ENCODE measurements at places on chromosomes 5 and 9. TPM values are rescaled to one million over a fixed set of nuclear protein-coding genes. Genes with fewer than 3 reads are reported as not detected.
A peak's percentile ranks its signal among the peaks of the same experiment; 100 is the strongest.

Gene NDUFS4
- 73.9 TPM for total RNA-seq

Gene SV2C
- 0.13 TPM for total RNA-seq

- H3K27ac ChIP-seq, result no peak overlapping the region
- DNase-seq, result no peak
- H3K4me1 ChIP-seq, result no peaks in the 10 kb centered on the region
- no peak overlapping the region for H3K4me3 ChIP-seq
- no peaks in the 10 kb centered on the region for H3K36me3 ChIP-seq
Observed at GRCh38 chr5:51694826-51695225, 311.6 kb downstream of the ISL1 start.

DNA sequence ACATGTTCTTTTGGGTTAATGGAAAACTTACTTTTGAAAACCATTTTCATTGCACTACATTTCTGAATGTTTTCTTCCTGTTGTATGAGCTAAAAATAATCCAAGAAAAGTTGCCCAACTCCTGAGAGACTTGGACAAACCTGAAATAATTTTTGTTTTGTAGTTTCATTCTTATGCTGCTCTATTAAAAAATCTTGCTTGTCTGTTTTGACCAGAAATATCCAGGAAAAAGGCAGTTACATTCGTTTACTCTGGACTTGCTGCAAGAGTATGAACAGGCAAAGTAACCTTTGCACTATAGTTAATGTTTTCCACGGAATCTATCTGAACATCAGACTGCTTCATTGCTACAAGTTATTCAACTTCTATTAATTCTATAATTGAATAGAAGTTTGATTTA, 200.1 kb upstream of the DAB2 start:
- no peaks in the 10 kb centered on the region for H3K27me3 ChIP-seq
- peak overlapping the region; percentile 17 for H3K4me3 ChIP-seq
- H3K4me1 ChIP-seq, result peaks cover 7% of the 10 kb centered on the region
- no peak for DNase-seq
- peak overlapping the region; percentile 74 for H3K27ac ChIP-seq
- H3K36me3 ChIP-seq, result no peaks in the 10 kb centered on the region

- H3K4me3 ChIP-seq, result no peak overlapping the region
- H3K27me3 ChIP-seq, result no peaks in the 10 kb centered on the region
- H3K4me1 ChIP-seq, result peaks cover 2% of the 10 kb centered on the region
- DNase-seq, result no peak
- H3K27ac ChIP-seq, result no peak overlapping the region
- H3K36me3 ChIP-seq, result no peaks in the 10 kb centered on the region
Observed at GRCh38 chr9:34451545-34451944, 6.8 kb downstream of the FAM219A start.

DNA sequence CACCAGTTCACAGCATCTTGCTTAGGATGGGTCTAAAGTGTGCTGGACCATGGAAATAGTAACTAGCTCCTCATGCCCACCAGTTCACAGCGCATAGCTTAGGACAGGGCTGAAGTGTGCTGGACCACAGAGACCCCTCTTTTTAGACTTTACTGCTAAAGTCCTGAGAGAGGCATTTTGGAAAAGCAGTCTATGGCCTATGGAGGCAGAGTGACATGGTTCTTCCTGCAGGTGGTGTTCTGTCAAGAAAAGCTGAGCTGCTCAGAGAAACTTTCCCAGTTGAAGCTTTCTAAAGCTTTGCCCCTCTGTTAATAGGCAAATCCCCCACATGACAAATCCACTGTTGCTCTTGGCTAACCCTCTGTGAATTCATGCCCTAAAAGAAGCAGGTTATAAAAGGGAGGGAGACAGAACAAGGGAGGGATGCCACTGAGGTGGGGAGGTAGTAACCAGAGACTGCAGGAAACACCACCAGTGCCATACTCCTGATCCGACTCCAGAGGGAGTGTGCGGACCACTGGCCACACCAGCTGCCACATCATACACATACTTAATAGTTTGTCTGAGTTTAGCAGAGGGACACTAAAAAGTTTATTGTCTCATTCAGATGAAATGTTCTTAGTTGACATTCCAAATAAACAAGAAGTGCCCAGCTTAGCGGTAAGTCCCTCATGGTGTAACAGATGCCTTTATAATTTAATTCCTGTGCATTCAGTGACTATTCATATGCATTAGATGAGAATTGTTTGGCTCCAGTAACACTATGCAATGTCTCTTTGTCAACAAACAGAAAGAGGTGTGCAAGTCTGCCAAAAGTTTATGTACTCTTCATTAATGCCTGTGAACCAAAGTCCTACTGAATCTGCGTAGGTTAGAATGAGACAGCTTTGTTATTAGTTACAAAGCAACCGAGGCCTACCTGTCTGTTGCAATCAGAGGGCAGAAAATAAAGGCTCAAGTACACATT, 236.2 kb upstream of the NFIL3 start:
- DNase-seq, result peak; percentile 59
- H3K36me3 ChIP-seq, result no peaks in the 10 kb centered on the region
- no peak overlapping the region for H3K27ac ChIP-seq
- H3K27me3 ChIP-seq, result no peaks in the 10 kb centered on the region
